Sigmoid colon (tissue), 7 donors: ENCODE measurements at places on chromosomes 6 and 20. TPM values are rescaled to one million over a fixed set of nuclear protein-coding genes. Genes with fewer than 3 reads are reported as not detected.

DNA sequence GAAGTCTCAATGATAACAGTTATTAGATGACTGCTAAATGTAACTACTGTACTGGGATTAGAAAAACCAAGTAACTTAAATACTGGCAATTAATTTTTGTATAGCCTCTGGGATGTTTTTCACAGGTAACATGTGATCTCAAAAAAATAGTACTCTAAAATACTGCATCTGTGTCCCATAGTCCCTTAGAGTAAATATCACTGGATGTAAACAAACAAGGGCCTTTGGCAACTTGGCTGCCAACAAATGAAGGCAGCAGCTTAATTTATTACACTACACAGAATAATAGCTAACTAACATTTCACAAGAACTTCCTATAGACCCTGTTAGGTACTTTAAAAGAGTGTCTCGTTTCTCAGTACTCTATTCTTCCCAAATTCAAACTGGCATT is 14.0 kb downstream of the ARHGAP18 start:
- no peaks in the 10 kb centered on the region for H3K36me3 ChIP-seq
- no peaks in the 10 kb centered on the region for H3K4me1 ChIP-seq
- DNase-seq: no peak
- H3K4me3 ChIP-seq: no peak overlapping the region
- H3K27ac ChIP-seq: no peak overlapping the region

DNA sequence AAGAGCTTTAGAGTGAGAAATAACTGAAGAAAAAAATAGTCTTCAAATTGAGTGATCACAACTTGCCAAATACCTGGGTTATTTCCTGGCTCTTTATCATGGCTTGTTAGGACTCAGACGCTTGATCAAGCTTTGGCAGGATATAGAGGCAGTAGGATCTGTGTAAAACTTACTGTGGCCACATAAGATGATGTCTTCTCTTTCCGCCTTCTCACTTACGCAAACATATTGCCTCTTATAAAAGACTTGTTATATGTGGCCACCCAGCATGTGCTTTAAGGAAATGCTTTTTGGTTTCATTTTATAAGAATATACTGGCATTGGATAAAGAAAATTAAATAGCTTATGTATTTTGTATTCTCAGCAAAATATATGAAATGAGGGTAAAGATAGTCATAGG is 101.8 kb upstream of the AKIRIN2 start:
- no peak overlapping the region for H3K4me3 ChIP-seq
- H3K36me3 ChIP-seq: no peaks in the 10 kb centered on the region
- DNase-seq: no peak
- no peaks in the 10 kb centered on the region for H3K4me1 ChIP-seq
- no peak overlapping the region for H3K27ac ChIP-seq
- no peaks in the 10 kb centered on the region for H3K27me3 ChIP-seq

GRCh38 chr6:37486121-37486839 is 13.4 kb downstream of the CCDC167 start:
- H3K4me1 ChIP-seq: peaks cover 12% of the 10 kb centered on the region
- peaks cover 6% of the 10 kb centered on the region for H3K36me3 ChIP-seq
- H3K27me3 ChIP-seq: no peaks in the 10 kb centered on the region
- no peak for DNase-seq
- no peak overlapping the region for H3K27ac ChIP-seq
- no peak overlapping the region for H3K4me3 ChIP-seq

DNA sequence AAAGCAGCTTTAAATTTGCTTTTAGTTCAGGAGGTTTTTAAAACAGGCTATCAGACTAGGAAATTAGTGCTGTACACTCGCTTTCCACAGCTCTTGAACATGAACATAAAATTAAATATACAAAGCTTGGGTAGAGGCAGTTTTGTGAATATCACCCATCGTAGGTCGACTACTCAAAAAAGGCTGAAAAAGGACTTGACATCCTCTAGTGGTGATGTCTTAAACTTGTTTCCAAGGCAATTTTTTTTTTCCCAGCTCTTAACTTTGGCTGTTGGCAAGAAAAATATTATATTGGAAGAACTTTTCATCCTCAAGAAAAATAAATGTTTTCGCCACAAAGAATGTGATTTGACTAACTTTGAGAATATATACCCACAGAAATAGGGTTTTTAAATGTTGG is 2.9 kb downstream of the MAP7 start:
- no peak overlapping the region for H3K27ac ChIP-seq
- no peak overlapping the region for H3K4me3 ChIP-seq
- no peaks in the 10 kb centered on the region for H3K36me3 ChIP-seq
- peaks cover 15% of the 10 kb centered on the region for H3K4me1 ChIP-seq

DNA sequence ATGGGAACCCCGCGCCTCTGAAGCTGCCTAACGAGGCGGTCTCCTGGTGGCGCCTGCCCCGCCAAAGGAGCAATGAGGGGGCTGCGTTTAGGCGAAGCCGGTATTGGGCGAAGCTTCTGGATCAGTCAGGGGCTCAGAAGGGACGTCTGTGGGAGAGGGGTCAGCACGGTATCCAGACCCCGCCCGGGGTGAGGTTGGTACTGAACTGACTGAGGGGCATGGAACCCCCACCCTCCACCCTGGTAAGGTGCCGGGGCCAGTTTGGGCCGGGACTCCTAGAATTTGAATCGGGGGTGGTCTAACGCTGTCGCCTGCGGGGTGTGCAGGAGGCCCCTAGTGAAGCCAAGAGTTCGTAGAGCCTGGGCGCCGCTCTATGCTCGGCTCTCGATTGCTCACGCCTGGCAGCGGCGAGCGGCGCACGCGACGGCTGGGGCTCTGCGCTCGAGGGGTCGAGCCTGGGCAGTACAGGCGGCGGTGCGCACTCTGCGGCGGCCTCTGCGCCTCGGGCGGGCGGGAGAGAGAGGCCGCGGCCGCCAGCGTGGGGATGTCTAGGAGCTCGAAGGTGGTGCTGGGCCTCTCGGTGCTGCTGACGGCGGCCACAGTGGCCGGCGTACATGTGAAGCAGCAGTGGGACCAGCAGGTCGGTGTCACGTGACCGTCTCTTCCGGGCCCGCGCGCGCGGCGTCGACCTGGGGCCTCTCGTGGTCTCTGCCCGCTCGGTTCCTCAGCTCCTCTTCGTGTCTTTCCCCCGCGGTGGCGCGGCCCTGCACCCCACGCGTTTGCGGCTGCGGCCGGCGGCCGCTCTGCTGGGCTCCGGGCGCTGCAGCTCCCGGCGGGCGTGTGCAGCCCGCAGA is at the start of the genes KAT14 and PET117:
Gene KAT14, plus strand, starts transcription at position 452 of the 854 bp plus-strand sequence. CDS start 4,798 bp downstream, outside the sequence.
Gene PET117, plus strand, starts transcription at position 452 of the 854 bp plus-strand sequence. Its CDS starts 93 bp downstream, at position 545.
- H3K4me3 ChIP-seq: peak within 1 kb of the TSS; percentile 77
- H3K27me3 ChIP-seq: no peaks in the 10 kb centered on the region
- peak; percentile 93 for DNase-seq
- peak within 1 kb of the TSS; percentile 92 for H3K27ac ChIP-seq
- no peaks in the 10 kb centered on the region for H3K4me1 ChIP-seq

- no peaks in the 10 kb centered on the region for H3K27me3 ChIP-seq
- no peak overlapping the region for H3K27ac ChIP-seq
- no peak overlapping the region for H3K4me3 ChIP-seq
These were observed 62.6 kb downstream of the IGF2R start for GRCh38 chr6:160031442-160031841.

LRRN4 gene
- total RNA-seq: not detected

HCK gene
- total RNA-seq: 8.6 TPM

OXT gene
- total RNA-seq: not detected

DNA sequence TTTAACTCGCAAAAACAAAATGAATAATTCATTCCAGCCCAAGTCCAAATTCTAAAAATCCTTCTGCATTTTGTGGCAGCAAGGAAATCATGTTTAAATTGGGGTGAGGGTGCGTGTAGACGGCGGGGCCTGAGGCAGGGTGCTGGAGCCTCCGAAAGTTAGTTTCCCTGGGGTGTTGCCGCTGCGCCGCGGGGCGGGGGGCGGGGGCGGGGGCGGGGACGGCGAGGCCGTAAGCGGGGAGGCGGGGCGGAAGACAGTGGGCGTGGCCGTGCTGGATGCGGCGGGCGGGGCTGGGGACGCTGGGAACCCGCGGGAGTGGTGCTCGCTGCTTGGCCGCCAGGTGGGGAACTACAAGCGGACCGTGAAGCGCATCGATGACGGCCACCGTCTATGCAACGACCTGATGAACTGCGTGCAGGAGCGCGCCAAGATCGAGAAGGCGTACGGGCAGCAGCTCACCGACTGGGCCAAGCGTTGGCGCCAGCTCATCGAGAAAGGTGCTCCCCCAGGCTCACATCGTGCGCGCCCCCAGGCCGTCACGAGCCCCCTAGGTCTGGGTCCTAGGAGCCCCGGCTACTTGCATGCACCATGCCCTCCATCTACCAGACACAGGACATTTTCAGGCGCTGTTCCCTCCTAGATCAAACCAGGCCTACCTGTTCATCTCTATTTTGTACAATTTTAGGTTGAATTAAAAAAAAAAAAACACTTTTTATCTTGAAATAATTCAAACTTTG is 29.0 kb downstream of the SPDEF start:
- peaks cover 13% of the 10 kb centered on the region for H3K4me1 ChIP-seq
- H3K27me3 ChIP-seq: no peaks in the 10 kb centered on the region
- DNase-seq: peak; percentile 97
- no peaks in the 10 kb centered on the region for H3K36me3 ChIP-seq
- peak overlapping the region; percentile 67 for H3K27ac ChIP-seq
- peak overlapping the region; percentile 6 for H3K4me3 ChIP-seq

GRCh38 chr6:11869672-11870340 is 91.2 kb upstream of the ADTRP start:
- H3K36me3 ChIP-seq: no peaks in the 10 kb centered on the region
- no peak overlapping the region for H3K27ac ChIP-seq
- H3K27me3 ChIP-seq: no peaks in the 10 kb centered on the region

HSPA1L gene
- total RNA-seq: 2.2 TPM

ESR1 gene
- 2.2 TPM for total RNA-seq

GRCh38 chr20:38127920-38128528 is 37.0 kb downstream of the TGM2 start:
- DNase-seq: peak; percentile 27
- H3K4me1 ChIP-seq: no peaks in the 10 kb centered on the region
- H3K4me3 ChIP-seq: no peak overlapping the region
- no peak overlapping the region for H3K27ac ChIP-seq
- H3K27me3 ChIP-seq: no peaks in the 10 kb centered on the region
- no peaks in the 10 kb centered on the region for H3K36me3 ChIP-seq

DNA sequence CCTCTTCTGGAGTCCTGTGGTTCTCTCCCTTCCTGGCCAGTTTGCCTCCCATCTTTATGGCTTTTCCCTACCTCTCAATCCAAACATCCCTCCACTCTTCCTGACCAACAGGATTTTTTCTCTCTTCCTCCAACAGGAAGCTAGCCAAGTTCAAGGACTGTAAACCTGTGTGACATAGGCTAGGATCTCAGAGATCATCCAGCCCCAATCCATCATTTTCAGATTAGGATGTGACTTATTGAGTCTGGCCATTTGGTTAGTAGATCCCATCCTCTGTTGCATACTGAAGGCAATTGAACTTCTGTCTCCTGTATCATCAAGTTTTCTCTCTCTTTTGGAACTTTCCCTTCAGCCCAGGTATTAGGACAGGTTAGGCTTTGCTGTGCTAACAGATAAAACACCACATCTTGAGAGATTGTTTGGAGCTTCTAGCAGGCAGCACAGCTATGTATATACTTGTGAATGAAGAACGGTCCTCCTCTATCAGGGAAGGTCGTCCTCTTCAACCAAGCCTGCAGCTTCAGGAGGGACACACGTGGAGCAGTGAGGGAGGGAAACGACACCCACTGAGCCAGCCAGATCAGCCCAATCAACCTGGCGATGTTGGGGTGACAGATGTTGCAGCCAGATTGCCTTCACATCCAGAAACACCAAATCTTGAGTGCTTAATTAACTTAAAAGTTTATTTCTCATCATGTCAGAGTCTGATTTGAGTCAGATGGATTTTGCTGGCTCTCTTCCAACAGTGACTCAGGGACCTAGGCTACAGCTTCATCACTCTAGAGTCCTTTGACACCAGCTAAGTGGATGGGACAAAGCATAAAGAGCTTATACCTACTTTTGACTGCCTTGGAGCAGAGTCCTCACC is 106.8 kb downstream of the GJA10 start:
- no peaks in the 10 kb centered on the region for H3K36me3 ChIP-seq
- peaks cover 31% of the 10 kb centered on the region for H3K4me1 ChIP-seq
- DNase-seq: no peak
- no peaks in the 10 kb centered on the region for H3K27me3 ChIP-seq

DNA sequence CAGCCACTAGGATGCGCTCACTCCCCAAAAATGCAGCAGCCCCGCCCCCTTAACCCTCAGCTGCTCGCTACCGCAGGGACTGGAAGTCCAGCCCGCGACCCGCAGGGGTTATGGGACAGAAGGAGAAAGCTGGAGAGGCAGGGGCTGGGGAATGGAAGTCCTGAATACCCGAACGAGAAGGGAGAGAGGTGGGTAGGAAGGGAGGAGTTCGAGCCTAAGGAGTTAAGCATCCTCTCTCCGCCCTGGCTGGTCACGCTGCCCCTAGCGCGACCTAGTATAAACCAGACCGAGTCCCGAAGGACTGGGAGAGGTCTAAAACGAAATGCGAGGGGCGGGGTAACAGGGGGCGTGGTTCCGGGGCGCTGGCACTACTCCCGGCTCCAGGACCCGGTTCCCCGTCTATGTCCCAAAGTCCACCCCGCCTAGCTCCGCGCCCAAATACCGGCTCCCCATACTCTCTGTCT is 448 bp upstream of the DDAH2 start:
- peak; percentile 97 for DNase-seq
- H3K27me3 ChIP-seq: no peaks in the 10 kb centered on the region
- peak overlapping the region; percentile 78 for H3K4me3 ChIP-seq
- peak overlapping the region; percentile 98 for H3K27ac ChIP-seq
- peaks cover 59% of the 10 kb centered on the region for H3K36me3 ChIP-seq

GPRC6A gene
- total RNA-seq: not detected

GRCh38 chr6:30360139-30360538 is 15.2 kb downstream of the RPP21 start:
- H3K27me3 ChIP-seq: no peaks in the 10 kb centered on the region
- H3K27ac ChIP-seq: no peak overlapping the region
- no peaks in the 10 kb centered on the region for H3K36me3 ChIP-seq

MYT1 gene
- total RNA-seq: 0.16 TPM

DNA sequence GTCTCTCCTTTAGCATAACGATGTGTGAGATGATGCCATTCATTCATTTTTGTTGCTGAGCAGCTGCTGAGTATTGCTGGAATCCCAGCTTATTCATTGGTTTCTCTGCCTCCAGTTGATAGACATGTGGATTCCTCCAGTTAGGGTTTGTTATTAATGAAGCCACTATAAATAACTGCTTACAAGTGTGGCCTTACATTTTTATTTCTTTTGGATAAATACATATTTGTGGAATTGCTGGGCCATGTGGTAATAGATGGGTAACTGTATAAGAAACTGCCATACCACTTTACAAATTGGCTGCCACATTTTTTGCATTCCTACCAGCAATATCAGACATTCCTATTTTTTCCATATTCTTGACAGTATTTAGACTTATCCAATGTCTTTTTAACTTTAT is 2.6 kb upstream of the HLA-B start:
- H3K27ac ChIP-seq: no peak overlapping the region
- no peak overlapping the region for H3K4me3 ChIP-seq
- DNase-seq: no peak
- peaks cover 13% of the 10 kb centered on the region for H3K4me1 ChIP-seq
- peaks cover 4% of the 10 kb centered on the region for H3K36me3 ChIP-seq
- H3K27me3 ChIP-seq: no peaks in the 10 kb centered on the region

DNA sequence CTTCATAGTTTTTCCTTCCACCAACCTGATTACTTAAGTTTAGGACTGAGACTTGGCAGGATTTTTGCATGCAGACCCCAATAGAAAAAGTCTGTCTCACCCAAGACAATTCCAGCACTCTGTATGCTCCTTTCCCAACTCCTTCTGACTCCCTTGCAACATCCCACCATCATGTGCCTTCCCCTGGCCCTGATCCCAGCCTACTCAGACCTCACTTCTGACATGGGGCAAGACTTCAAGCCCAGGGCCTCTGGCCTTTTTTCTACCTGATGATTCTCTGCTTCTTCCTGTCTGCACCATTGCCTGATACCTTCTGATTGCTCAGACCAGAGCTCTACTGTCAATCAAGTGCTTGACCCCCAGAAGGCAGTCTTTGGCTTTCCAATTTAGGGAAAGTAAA is 96.6 kb downstream of the HAO1 start:
- no peak overlapping the region for H3K4me3 ChIP-seq
- no peaks in the 10 kb centered on the region for H3K27me3 ChIP-seq
- no peaks in the 10 kb centered on the region for H3K4me1 ChIP-seq
- no peak overlapping the region for H3K27ac ChIP-seq
